Cardiac septum (tissue), 1 donor: ENCODE measurements at places on chromosomes 5 and 9. TPM values are rescaled to one million over a fixed set of nuclear protein-coding genes. Genes with fewer than 3 reads are reported as not detected.

- no peak for DNase-seq
These were observed 276.9 kb upstream of the WWC1 start for GRCh38 chr5:168014433-168015123.

DNA sequence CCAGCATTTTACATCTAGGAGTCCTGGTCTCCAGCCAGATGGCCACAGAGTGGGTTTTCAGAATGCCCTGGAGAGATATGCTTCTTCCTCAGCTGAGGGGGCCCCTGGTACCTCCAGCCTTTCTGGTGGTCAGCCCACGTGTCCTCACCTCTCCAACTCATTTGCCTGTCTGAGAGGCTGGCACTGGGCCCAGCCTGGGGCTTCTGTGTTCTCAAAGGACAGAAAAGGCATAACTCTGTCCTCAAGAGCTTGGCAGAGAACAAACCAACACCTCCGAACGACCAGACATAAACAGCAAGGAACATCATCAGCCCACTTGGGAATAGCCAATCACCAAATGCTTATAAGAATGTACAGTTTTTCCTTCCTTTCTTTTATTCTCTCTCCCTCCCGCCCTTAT lies 17.1 kb downstream of the ENG start:
- no peak for DNase-seq

DNA sequence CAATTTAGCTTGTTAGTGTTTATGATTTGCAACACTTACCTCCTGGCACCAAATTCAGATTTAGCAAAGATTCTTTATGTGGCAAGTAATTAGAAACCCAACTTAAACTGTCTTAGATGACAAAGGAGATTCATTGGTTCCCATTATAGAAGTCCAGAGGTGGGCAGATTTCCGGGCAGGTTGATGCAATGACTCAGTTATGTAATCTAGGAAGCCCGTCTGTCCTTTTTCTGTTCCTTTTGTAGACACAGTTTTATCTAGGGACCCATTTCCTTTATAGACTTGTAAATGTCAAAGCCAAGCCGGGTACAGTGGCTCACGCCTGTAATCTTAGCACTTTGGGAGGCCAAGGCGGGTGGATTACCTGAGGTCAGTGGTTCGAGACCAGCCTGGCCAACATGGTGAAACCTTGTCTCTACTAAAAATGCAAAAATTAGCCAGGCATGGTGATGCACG lies 20.3 kb upstream of the ANKRD33B start:
- peak; percentile 46 for DNase-seq

GRCh38 chr5:50727149-50727496 lies 60.7 kb downstream of the PARP8 start:
- no peak for DNase-seq

GRCh38 chr5:143986516-143987212 lies 174.7 kb downstream of the HMHB1 start:
- no peak for DNase-seq

DNA sequence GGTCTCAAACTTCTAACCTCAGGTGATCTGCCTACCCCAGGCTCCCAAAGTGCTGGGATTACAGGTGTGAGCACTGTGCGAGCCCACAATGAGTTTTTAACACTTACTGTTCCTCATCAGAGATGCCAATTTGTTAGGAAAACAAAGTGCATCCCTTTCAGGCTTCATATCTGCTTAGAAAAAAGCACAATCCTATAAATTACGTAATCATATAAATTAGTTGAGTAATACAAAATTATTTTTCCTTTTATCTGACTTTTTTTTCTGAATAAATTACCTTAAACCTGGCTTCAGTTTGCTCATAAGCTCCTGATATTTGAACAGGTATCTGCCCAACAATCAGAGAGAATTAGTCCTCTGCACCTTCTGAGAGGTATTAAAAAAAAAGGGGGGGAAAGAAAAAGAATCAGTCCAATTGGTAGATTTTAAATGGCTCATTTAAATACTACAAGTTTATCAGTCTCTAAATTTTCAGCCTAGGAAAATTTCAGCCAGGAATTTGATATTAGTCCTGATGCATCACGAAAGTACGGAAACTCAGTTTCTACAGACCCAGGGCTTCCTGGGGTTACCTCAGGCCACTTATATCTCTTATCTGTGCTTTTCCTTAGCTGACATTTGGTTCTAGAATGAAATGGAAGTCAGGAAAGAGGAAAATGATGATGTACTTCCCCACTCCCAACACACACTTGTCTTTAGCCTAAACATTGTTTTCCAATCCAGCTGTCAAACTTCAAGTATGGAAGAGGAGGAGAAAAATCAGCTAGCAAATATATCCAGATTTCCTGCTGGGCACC lies 26.8 kb downstream of the ITGA1 start:
- DNase-seq = no peak

DNA sequence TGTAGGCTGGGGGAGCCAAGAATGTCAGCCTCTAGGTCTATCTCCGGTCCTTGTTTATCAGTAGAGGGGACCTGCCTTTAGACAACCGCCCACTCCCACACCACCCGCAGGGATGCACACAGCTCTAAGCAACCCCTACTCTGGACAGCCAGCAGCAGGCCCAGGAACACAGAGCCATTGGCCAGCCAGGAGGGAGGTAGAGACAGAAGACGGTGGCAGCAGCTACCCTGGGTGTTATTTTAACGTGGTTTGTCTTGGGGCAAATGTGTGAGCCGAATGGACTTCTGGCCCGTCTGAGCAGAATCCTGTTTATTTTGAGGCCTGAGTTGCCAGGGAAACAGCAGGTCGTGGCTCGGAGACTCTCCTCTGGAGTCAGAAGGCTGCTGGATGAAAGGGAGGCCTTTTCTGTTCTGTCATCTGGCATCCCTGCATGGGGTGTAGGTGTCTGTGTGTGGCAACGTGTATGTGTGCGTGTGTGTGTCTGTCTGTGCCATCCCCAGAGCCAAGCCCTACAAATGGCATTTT lies 382 bp upstream of the FGF1 start:
- DNase-seq = no peak

DNA sequence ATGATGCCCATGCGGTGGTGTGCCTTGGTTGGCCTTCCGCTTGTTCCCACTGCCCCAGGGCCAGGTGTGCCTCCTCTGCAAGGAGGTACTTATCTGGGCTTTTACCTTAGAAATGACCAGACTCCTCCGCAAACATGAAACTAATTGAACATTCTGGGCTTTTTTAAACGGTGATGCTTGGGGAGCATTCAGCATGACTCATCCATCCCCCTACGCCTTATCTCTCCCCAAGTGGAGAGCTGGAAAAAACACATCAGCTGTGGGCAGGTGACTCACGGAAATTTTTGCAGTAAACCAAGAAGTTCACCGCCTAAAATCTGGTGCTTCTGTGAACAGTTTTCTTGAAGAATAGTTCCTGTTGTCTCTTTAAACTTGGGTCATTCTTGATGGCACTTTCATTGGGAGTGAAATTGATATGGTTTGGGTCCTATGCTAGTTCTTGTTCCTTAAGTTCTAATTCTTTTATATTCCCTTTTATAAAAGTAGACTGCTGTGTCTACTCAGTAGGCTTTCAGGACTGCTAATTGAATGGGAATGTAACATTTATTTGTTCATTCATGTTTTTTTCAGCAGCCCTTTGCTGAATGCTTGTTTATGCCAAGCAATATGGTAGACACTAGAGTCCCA lies 39.6 kb downstream of the SFXN1 start:
- no peak for DNase-seq

DNA sequence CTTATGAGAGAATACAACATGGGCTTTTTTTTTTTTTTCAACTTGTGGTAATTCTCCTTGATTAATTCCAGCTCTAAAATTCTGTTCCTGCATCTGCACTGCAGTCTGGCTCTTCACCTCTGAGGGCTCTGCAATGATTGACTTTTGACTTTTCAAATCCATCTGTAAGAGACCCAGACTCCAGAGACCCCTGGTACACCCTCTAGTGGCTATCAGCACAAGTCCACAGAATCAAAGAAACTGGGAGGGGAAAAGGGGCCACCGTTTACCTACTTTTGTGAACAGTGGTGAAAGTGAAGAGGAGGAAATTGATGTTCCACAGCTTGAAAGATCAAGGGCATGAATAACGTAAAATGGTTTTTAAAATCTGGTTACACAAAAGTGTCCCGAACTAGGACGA lies 151.6 kb downstream of the SLIT3 start:
- DNase-seq = no peak

DNA sequence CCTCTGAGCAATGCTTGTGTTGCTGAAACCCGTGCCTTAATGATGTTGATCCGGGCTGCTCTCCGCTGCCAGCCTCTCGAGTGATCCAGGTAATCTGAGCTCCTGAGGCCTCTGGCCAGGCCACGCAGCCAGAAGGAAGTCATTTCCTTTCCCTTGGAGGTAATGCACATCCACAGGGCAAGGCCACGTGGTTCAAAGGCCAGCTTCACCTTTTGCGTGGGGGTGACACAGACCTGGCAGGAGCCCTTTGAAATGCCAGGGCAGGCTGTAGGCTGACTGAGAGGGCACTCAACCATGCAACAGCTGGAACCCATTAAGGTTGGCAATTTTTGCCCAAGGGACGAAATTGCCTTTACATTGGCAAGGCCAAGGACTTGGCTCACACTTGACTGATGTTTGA lies 80.4 kb downstream of the LIX1 start:
- DNase-seq = no peak

- no peak for DNase-seq
These were observed 127.6 kb upstream of the PTCH1 start for GRCh38 chr9:95644377-95644776.

- DNase-seq = no peak
These were observed 7.3 kb downstream of the ENG start for GRCh38 chr9:127847178-127847510.

The C9orf85 gene
- total RNA-seq = 6.2 TPM

The TRIM23 gene
- 18.5 TPM for total RNA-seq

The ARHGEF28 gene
- total RNA-seq = 1.8 TPM

The PAX5 gene
- total RNA-seq = not detected

The SPINK13 gene
- not detected for total RNA-seq

The SLC1A1 gene
- total RNA-seq = 0.59 TPM

The CHMP5 gene
- total RNA-seq = 53.8 TPM

The HDAC3 gene
- total RNA-seq = 34.1 TPM

The RLN2 gene
- total RNA-seq = 0.35 TPM

The IRX1 gene
- 1.2 TPM for total RNA-seq

The BTNL3 gene
- total RNA-seq = not detected
